Thyroid gland (tissue), 4 donors: ENCODE measurements at places on chromosomes 7 and 10. TPM values are rescaled to one million over a fixed set of nuclear protein-coding genes. Genes with fewer than 3 reads are reported as not detected.

- no peak overlapping the region for H3K4me3 ChIP-seq
- H3K4me1 ChIP-seq = no peaks in the 10 kb centered on the region
- no peaks in the 10 kb centered on the region for H3K36me3 ChIP-seq
- no peaks in the 10 kb centered on the region for H3K27me3 ChIP-seq
Observed at GRCh38 chr10:77700086-77700485, 62.5 kb upstream of the KCNMA1 start.

Gene TBRG4
- total RNA-seq = 40.0 TPM

Gene GATA3
- 1.7 TPM for total RNA-seq

Gene C10orf67
- total RNA-seq = 0.13 TPM

DNA sequence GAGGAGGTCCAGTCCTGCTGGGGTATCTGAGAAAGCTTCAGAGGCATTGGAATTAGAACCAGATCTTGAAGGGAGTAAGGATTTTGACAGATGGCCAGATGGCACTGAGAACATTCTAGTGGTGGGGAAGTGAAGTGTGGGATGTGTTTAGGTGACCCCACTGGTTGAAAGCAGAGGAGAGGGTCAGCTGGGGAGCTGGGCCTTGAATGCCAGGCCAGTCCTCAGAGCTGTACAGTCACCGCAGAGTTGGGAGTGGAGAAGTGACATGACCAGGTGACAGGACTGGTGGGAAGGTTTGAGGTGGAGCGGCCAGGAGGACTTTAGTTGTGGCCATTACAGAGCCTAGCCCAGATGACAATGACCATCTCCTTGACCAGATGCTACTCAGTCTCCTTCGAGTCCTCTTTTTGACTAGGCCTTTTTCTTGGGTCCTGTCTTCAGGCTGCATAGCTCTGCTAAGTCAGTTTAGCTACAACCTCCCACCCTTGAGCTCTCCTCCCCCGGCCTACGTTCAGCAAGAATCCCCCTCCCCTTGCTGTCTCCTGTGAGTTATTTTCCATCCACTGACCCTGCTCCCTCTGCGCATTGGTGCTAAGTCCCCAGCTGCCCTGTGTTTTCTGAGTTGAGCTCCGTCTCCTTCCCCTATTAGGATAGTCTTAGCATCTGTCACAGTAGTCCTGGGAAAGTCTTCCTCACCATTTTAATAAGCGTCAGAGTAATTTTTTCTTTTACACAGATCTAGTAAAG is 56.3 kb downstream of the CCNY start:
- peaks cover 49% of the 10 kb centered on the region for H3K4me1 ChIP-seq
- H3K4me3 ChIP-seq = no peak overlapping the region
- no peaks in the 10 kb centered on the region for H3K36me3 ChIP-seq
- DNase-seq = no peak
